Activated CD8-positive, alpha-beta memory T cell treated with anti-CD3 and anti-CD28 coated beads, Interleukin-2, amount 50 U/mL, for 48 hours (primary cell): ENCODE measurements at places on chromosomes 2 and 18.

DNA sequence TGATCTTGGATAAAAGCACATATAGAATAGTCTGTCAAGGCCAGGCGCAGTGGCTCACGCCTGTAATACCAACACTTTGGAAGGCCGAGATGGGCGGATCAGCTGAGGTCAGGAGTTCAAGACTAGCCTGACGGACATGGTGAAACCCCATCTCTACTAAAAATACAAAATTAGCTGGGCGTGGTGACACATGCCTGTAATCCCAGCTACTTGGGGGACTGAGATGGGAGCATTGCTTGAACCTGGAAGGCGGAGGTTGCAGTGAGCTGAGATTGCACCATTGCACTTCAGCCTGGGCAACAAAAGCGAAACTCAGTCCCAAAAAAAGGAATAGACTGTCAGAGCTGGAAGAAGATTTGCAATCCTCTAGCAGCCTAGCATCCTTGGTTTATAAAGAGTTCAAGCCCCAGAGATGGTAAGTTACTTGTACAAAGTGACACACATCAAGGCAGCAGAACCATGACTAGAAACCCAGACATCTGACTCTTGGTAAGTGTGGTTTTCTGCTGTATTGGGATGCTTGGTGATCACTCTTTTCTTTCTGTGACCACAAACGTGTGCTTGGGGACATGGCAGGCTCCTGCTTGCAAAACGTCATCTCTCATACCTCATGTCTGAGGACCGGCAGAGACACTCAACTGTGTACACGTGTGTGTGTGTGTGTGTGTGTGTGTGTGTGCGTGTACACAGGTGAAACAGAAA is 69.0 kb downstream of the OSBPL6 start:
- no peak for DNase-seq

GRCh38 chr2:118830118-118830517 is 17.3 kb downstream of the EN1 start:
- DNase-seq: no peak

GRCh38 chr2:104472076-104472475 is 381.8 kb upstream of the POU3F3 start:
- no peak for DNase-seq

GRCh38 chr18:9417073-9417851 is 58.1 kb upstream of the RALBP1 start:
- no peak for DNase-seq

- no peak for DNase-seq
These were observed 345.3 kb downstream of the EN1 start for GRCh38 chr2:118502106-118502505.

- DNase-seq: no peak
These were observed 60.5 kb upstream of the TFPI start for GRCh38 chr2:187614756-187615155.
